ENCODE measurements at places on chromosomes 6 and 20. TPM values are rescaled to one million over a fixed set of nuclear protein-coding genes. Genes with fewer than 3 reads are reported as not detected.

ADGRG6 gene
- 27.3 TPM for total RNA-seq

BTN2A1 gene
- 27.7 TPM for total RNA-seq

RAD21L1 gene
- total RNA-seq = not detected

GLP1R gene
- 0.24 TPM for total RNA-seq

DNA sequence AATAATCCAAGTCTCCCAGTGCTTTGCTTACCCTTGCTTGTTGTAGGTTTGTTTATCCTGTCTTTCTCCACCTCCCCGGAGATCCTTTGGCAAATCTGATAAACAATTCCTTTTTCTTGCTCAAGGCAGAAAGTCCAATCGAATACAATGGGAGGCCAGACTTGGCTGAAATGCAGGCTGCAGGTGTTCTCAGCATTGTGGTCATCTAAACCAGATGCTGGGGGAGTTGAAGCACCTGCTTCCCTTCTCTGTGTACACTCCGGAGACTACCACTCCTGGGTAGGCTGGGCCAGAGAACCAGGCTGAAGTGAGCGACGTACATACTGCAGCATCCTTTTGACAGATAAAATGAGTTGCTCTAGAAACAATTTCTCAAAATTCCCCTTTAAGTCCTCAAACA is 82.6 kb upstream of the PREP start:
- H3K27ac ChIP-seq = no peak overlapping the region
- no peaks in the 10 kb centered on the region for H3K27me3 ChIP-seq

- H3K36me3 ChIP-seq = no peaks in the 10 kb centered on the region
- H3K4me3 ChIP-seq = no peak overlapping the region
- no peak overlapping the region for H3K27ac ChIP-seq
- no peaks in the 10 kb centered on the region for H3K27me3 ChIP-seq
- no peak for DNase-seq
Observed at GRCh38 chr6:137146206-137146605, 27.2 kb downstream of the IL22RA2 start.

DNA sequence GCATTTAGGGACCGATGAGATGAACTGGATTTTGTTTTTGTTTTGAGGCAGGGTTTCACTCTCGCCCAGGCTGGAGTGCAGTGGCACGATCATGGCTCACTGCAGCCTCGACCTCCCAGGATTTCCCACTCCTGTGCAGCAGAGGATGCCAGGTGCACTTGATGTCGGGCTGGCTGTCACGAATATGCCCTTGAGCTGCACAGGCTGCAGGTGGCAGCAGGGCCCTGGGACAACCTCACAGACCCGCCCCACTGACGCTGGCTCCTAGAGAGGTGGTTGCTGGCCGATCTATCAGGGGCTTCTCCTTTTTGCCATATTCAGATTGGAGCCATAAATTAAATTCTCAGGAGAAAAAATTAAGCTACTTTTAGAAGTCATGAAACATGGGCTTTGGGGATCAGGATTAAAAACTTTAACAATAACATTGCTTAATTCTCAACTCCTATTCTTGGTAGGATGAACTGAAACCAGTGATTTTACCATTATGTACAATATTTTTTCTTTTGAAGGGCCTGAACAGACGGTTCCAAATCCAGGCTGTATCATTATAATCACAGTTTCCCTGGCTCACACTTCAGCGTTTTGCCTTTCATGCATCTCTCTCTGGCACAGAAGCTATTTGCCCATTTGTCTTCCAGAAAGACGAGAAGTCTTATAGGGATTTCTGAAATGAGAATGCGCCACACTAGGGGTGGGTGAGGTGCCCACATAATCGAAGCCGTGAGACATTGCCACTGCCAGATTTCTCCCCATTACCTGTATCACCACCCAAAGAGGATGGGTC is 32.4 kb downstream of the NQO2 start:
- H3K27me3 ChIP-seq = no peaks in the 10 kb centered on the region
- H3K27ac ChIP-seq = no peak overlapping the region
- no peak for DNase-seq

DNA sequence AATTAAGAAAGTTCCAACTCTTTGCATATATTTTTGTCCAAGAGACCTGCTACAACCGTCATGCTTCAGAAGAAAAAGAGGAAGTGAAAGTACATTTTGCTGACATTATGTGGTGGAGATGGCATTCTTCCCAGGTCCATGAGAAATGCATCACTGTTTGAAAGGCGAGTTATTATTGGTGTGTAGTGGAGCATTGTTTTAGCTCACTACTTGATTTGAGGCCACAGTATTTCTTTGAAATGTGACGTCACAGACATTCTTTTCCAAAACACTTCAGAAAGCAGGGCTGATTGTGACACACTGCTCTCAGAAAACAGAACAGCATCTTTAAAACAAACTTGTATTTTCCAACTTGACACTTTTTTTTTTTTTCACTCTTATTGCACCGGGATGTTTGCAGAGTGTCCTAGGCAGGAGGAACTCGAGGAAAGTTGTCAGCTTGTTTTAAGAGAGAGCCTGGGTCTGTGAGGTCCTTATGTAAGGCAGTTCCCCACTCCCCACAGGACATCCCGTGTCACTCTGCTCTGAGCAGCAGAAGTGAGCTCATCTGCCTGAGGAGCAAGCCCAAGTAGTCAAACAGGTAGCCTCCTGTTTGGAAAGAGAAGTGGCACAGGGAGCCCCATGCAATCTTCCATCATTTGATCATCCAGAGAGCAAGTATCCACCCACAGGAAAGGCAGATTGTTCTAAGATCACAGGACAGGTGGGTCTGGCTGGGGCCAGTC is 1.1 kb downstream of the SPTLC3 start:
- H3K36me3 ChIP-seq = no peaks in the 10 kb centered on the region
- H3K4me1 ChIP-seq = peaks cover 27% of the 10 kb centered on the region
- DNase-seq = no peak
- H3K27ac ChIP-seq = peak overlapping the region; percentile 80
- H3K27me3 ChIP-seq = no peaks in the 10 kb centered on the region

DNA sequence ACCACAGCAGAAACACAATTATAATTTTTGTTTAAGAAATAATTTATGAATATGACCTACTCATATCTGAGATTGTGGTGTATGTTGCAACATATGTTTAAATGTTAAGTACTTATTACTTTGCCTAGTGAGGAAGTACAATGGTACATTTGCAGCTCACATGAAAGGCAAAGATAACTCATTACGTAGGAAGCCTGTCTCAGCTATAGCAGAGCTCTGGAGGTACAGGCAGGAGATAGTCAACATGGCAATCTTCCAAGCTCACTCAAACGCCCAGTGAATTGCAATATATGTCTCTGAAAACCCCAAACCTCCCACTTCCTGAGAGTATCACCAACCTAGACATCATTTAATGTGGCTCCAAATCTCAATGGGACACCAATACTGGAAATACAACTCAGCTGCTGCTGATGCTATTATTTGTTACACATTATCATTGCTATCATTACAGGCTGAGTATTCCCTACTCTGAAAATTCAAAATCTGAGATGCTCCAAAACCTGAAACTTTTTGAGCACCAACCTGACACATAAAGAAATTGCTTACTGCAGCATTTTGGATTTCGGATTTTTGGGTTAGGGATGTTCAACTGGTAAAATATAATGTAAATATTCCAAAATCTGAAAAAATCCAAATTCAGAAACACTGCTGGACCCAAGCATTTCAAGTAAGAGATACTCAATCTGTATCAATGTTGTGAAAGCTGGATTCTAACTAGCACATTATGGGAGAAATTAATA is 25.1 kb upstream of the GSTA4 start:
- peaks cover 47% of the 10 kb centered on the region for H3K36me3 ChIP-seq
- no peaks in the 10 kb centered on the region for H3K4me1 ChIP-seq
- no peak overlapping the region for H3K27ac ChIP-seq
- no peak for DNase-seq
- H3K27me3 ChIP-seq = no peaks in the 10 kb centered on the region

- H3K27ac ChIP-seq = peak overlapping the region; percentile 5
- H3K27me3 ChIP-seq = no peaks in the 10 kb centered on the region
- DNase-seq = no peak
- peaks cover 8% of the 10 kb centered on the region for H3K4me1 ChIP-seq
- H3K36me3 ChIP-seq = no peaks in the 10 kb centered on the region
- H3K4me3 ChIP-seq = no peak overlapping the region
Observed at GRCh38 chr20:1934156-1934555, 38.9 kb downstream of the SIRPA start.

GRCh38 chr6:30942338-30943060 is 1.7 kb downstream of the MUCL3 start:
- H3K4me3 ChIP-seq = no peak overlapping the region
- no peaks in the 10 kb centered on the region for H3K27me3 ChIP-seq
- H3K4me1 ChIP-seq = peaks cover 9% of the 10 kb centered on the region
- no peak overlapping the region for H3K27ac ChIP-seq
- no peaks in the 10 kb centered on the region for H3K36me3 ChIP-seq
- peak; percentile 88 for DNase-seq

GRCh38 chr6:55474382-55474781 is 104.6 kb downstream of the HMGCLL1 start:
- H3K27me3 ChIP-seq = no peaks in the 10 kb centered on the region
- no peak for DNase-seq
- no peak overlapping the region for H3K27ac ChIP-seq
- H3K4me1 ChIP-seq = no peaks in the 10 kb centered on the region
- no peaks in the 10 kb centered on the region for H3K36me3 ChIP-seq

DNA sequence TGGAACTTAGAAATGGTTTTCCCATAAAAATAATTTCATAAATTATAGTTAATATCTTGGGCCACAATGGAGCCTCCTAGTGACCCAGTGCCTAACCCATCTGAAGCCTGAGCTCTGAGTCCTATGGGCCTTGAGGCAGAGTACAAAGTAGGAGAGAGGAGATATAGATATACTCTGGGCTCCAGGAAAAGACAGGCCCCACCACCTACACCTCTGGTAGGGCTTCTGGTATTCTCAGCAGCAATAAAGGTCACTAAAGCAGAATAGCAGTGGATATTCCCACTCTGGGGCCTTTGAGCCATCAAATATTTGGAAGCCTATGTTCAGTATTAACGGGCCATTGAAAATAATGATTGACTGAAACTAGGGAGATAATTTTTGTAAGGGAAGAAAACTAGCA is 24.1 kb downstream of the CYP39A1 start:
- H3K27ac ChIP-seq = no peak overlapping the region
- H3K4me1 ChIP-seq = no peaks in the 10 kb centered on the region
- no peaks in the 10 kb centered on the region for H3K27me3 ChIP-seq
- DNase-seq = no peak

GRCh38 chr6:147156218-147156617 is 48.0 kb upstream of the STXBP5 start:
- H3K27me3 ChIP-seq = no peaks in the 10 kb centered on the region
- H3K27ac ChIP-seq = no peak overlapping the region
- H3K4me1 ChIP-seq = no peaks in the 10 kb centered on the region
- no peak for DNase-seq
- H3K36me3 ChIP-seq = no peaks in the 10 kb centered on the region

- H3K27ac ChIP-seq = no peak overlapping the region
- H3K4me3 ChIP-seq = no peak overlapping the region
- no peaks in the 10 kb centered on the region for H3K4me1 ChIP-seq
- DNase-seq = no peak
- H3K36me3 ChIP-seq = no peaks in the 10 kb centered on the region
Observed at GRCh38 chr20:44291754-44292153, 19.2 kb downstream of the FITM2 start.

DNA sequence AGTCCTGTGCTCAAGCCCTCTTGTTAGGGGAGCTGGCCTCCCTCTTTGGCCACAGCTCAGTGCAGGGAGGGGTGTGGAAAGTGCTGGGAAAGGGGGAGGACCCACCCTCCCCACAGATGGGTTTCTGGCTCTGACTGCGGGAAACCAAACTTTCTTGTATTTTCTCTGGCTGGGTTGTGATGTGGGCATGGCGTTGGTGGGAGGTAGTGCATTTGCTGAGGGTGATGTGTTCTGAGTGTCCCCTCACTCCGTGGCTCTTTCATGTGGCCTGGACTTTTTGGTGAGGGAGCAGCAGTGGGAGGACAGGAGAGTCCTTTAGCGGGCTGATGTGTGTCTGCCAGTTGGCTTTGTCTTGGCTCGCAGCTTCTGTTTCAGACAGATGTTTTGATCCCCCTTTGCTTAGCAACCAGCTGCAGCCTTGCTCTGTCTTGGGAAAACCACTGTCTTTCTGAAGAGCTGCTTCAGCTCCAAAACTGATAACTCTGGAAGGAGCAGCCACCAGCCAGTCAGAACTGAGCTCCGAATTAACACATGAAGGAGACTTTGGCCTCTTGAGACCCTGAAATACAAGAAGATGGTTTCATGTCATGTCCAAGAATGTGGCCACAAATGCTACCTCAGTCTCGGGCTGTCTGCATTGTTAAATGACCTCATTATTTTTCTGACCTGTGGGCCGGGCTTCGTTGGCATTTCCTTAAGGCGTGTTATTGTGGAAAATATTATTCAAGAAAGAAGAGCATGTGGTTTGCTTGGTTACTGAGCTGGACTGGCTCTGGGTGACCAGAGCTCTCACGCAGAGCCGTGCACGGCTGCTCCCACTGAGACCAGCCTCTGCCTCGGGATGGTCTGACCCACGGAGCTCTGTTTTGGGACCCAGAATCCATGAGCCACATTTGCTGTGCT is 21.5 kb downstream of the SYNJ2 start:
- DNase-seq = no peak
- H3K4me1 ChIP-seq = peaks cover 14% of the 10 kb centered on the region
- H3K27me3 ChIP-seq = no peaks in the 10 kb centered on the region
- no peak overlapping the region for H3K4me3 ChIP-seq
- H3K27ac ChIP-seq = peak overlapping the region; percentile 78

- H3K27me3 ChIP-seq = no peaks in the 10 kb centered on the region
- H3K27ac ChIP-seq = peak overlapping the region; percentile 94
- H3K4me1 ChIP-seq = peaks cover 16% of the 10 kb centered on the region
- no peak for DNase-seq
- no peaks in the 10 kb centered on the region for H3K36me3 ChIP-seq
Observed at GRCh38 chr20:3046677-3047462, 1.0 kb downstream of the MRPS26 start.

DNA sequence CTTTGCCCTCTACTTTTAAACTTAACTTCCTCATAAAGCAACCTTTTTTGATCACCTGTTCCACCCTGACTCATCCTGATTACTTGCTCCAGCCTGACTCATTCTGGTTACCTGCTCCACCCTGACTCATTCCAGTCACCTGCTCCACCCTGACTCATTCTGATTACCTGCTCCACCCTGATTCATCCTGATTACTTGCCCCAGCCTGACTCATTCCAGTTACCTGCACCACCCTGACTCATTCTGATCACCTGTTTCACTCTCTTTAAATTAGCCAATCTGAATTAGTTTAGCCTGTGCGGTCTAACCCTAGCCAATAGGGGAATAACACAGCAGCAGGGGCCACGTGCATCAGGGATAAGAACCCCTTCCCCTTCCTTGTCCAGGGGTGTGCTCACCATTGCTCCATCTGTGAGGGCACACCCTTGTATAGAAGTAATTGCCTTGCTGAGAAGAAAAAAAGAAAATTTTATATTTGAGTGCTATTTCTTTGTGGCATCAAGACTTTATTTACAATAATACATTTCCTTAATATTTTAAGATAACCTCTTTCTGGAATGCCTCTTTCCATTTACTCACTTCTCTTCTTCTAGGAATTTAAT is 17.9 kb downstream of the HLA-G start:
- DNase-seq = no peak
- peaks cover 6% of the 10 kb centered on the region for H3K4me1 ChIP-seq
- no peak overlapping the region for H3K4me3 ChIP-seq
- no peak overlapping the region for H3K27ac ChIP-seq

- no peak overlapping the region for H3K4me3 ChIP-seq
- no peaks in the 10 kb centered on the region for H3K27me3 ChIP-seq
- no peaks in the 10 kb centered on the region for H3K4me1 ChIP-seq
Observed at GRCh38 chr20:8756410-8756809, 312.5 kb upstream of the PLCB4 start.

- DNase-seq = no peak
- H3K4me3 ChIP-seq = no peak overlapping the region
- H3K27ac ChIP-seq = no peak overlapping the region
Observed at GRCh38 chr20:1669304-1669703, 11.7 kb upstream of the SIRPG start.

All from upper lobe of left lung (tissue), 6 donors.